ENCODE measurements at places on chromosomes 1 and 21.

DNA sequence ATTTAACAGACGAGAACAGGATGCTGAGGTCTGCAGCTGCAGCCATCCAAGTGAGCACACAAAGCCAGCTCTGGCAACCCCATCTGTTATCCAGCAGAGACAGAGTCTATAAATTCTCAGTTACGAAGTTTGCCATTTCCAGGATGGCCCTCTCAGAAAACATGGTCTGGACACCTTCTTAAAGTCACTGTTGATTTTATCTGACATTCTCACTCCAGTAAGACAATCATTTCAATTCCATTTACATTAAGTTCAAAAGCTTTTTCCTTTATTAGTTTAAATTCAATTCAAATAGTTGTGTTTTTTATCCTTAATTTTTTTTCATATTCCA, 125.5 kb downstream of the DMRTB1 start:
- no peak for DNase-seq

- no peak for DNase-seq
Measured at GRCh38 chr1:26761217-26761616, 26.5 kb upstream of the PIGV start.

GRCh38 chr1:18300376-18300775, 180.4 kb upstream of the KLHDC7A start:
- DNase-seq: no peak

DNA sequence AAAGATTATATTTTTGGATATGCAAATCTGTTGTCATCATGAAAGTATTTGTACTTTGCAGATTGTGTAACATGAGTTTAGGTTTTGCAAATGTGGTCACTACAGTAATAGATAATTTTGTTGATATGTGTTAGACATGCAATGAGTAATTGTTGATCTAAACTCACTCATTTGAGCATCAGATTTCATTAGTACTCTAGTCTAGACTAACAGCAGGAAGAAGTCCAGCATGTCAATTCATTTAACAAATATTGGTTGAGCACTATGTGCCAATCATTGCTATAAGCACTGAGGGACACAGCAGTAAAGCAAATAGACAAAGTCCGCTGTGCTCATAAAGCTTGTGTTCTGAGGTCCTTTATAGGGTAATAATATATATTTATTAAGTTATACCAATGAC, 350.0 kb downstream of the USP25 start:
- no peak for DNase-seq

DNA sequence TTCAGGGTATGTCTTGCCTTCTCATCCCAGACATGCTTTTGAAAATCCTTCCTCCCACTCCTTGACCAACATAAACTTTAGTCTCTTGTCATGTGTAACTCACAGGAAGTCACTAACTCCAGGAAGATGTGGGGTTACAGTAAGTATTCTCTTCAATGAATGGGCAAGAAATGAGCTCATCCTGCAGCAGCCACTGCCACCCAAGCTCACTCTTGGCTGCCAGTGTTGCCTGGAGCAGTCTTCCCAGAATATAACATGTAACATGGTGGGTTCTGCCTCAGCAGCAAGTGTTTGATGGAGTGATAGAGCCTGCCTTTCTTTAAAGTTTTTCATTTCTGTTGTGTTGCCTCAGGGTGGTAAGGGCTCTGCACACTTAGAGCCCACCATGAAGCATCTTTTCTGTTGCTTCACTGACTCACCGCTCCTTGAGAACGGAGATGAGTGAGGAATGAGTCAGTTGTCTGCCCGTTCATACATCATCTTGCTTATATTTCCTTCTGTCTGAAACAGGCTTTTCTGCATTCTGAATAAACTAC, 187.0 kb downstream of the TPR start:
- DNase-seq: no peak

All from stimulated activated naive CD4-positive, alpha-beta T cell (primary cell).